HT-29 (cell line): ENCODE measurements at places on chromosomes 3 and 15.

DNA sequence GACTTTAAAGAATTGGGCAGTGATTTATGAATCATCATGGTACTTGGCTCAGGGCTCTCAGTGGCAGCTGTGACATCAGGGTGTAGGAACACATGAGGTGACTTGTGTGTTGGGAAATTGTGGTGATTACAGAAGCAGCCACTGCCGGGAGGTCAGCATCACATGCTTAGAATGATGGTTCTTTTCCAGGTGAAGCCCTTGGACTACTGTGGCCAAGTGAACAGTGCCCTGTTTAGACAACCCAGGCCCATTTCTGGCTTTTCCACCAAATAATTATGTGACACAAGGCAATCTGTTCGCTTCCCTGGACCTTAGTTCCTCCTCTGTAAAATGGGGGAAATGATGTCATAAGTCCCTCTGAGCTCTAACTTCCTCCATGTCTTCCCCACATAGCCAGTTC, 139.7 kb upstream of the ROPN1 start:
- no peak for DNase-seq

DNA sequence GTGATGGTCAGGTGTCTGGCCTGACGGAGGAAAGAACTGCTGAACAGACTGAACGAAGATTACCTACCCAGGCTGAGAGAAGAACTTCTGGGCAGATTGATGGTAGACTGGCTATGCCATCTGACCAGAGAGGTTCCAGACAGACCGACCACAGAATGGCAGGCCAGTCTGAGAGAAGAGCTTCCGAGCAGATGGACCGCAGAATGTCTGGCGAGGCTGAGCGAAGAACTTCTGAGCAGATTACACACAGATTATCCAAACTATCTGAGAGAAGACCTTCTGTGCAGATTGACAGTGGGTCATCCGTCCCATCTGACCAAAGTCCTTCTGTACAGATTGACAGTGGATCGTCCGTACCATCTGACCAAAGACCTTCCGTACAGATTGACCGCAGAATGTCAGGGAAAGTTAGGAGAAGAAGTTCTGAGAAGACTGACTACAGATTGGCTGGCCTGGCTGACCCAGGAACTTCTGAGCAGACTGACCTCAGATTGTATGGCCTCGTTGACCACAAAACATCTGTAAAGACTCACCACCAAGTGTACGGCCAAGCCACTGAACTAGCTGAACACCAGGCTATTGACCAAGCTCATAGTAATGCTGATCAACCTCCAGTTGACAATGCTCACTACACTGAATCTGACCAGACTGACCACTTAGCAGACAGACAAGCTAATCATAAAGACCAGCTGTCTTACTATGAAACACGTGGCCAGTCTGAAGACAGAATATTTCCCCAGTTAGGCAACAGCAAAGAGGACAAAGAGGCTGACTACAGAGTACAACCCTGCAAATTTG, 812 bp downstream of the TEX55 start:
- DNase-seq = no peak

DNA sequence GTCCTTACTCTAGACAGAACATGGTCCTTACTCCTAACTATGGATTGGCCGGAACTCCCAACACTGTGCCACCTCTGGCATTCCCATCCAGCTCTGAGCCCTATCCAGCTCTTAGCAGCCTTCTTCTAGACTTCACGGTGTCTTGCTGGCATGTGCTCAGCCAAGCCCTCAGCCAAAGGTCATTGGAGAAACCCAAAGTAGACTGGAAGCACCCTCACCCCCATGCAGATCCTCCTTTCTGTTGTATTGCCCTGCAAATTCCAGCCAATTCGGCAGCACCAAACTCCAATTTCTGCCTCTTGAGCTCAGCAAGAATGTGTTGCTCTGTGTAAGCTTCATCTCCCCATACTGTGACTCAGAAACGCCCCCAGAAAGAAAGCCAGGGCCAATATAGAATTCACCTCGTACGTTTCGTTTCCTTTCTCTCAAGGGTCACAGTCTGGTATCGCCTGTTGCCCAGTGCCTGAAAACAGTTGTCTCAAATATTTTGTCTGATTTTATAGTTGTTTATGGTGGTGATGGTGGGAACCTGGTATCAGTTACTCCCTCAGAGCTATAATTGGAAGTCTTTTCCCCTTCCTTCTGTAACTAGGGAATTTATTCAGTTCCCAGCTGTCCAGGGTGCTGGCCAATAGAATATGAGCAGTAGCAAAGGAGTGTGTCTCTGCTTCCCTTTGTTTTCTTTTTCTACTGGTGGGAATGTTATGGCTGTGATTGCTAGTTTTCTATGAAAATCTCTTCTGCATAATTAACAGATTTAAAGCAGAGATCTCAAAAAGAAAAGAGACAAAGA, 28.4 kb upstream of the EPHB3 start:
- no peak for DNase-seq

DNA sequence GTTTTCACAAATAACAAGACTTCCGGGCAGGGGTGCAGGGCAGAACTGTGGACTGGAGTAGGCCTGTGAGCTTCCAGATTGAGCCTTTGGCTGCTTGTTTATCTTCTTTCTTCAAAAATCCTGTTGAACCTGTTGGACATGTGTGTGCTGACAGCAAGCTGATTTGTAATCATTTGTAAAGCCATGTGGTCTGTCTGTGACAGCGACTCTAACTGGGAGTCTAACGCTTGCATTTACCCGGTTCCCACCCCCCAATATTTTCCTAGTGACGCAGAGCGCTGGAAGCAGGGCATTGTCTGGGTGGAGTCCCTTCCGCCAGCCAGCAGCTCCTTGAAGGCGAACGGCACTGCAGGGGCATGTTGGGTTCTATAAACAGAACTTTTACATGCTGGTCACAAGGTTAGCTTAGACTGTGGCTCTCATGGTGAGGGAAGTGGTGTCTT, 85.7 kb upstream of the MYZAP start:
- DNase-seq = peak; percentile 99

GRCh38 chr3:126121632-126122031, 37.7 kb upstream of the SLC41A3 start:
- DNase-seq = no peak

GRCh38 chr15:28998511-28998910, 112.7 kb downstream of the APBA2 start:
- peak; percentile 24 for DNase-seq

DNA sequence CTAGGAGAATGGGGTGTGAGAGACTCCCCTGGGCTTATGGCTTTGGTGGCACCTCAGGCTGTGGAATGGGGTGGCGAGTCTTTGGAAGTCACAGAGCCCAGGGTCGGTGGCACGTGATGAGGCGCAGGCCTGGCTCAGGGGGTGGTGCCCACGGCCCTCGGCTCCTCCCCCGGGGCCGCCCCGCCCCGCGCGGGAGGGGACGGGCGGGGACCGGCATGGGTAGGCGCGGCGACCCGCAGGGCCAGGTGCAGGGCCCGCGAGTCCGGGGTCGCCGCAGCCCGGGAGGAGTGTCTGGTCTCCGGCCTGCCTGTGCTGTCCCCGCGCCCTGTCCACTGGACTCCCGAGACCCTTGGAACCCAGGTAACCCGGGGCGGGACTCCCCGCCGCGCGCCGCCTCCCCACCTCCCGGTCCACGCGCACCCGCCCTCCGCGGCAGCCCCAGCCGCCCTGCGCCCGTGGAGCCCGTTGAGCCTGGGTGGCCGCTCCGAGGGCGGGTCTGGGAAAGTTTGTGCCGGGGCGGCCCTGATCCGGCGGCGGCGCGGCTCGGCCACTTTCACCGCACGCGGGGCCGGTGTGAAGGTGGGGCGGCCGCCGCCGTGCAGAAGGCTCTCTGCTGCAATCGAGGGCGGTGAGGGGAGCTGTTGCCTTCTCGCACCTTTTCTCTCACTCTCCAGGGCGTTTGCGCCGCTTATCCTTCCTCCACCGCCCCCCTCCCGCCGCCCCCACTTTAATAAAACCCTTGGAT, at the start of gene PAQR5:
PAQR5 (plus strand) TSS at position 216 of the 745 bp plus-strand sequence. CDS start 61,169 bp downstream, outside the sequence.
- peak; percentile 76 for DNase-seq

- no peak for DNase-seq
These were observed 145.0 kb downstream of the NEK10 start for GRCh38 chr3:27224197-27224596.

DNA sequence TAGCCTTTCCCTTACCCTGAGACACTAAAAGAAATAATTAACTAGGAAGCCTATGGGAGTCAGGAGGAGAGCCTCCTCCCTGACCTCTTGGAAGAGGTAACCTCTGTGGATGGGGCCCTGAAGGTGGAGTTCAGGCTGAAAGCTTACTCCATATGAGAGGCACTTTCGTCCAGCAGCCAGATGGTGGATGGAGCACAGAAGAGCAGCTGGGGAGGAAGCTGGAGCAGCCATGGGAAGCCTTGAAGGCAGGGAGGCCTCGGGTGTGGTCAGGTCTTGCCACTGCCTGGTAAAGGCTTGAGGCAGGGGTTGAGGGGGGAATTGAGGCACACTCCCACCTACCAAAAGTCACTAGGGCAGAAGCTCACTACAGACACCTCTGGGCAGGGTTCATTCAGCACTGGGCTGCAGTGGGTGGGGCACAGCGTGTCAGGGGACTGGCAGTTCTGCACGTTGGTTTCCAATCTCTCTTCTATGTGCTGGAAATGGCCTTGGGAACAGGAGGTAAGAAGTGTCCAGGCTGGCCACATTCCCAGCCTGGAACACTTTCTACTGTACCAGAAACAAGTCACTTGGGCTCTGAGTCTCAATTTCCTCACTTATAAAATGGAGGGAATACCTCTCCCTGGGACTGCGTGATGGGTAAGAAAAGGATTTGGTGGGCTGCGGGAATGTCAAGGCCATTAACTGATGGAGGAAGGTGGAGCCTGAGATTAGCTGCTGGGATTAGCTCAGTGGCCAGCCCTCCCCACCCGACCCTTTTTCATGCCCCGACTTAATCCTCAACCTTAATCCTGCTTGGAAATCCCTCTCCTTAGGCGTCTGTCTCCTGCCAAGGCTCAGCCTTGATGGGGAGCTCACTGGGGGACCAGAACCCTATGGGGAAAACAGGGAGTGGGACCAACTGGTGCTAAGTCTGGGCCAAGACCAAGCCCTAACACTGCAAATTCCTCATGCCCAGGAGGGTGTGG, 5.4 kb downstream of the PCBP4 start:
- no peak for DNase-seq

DNA sequence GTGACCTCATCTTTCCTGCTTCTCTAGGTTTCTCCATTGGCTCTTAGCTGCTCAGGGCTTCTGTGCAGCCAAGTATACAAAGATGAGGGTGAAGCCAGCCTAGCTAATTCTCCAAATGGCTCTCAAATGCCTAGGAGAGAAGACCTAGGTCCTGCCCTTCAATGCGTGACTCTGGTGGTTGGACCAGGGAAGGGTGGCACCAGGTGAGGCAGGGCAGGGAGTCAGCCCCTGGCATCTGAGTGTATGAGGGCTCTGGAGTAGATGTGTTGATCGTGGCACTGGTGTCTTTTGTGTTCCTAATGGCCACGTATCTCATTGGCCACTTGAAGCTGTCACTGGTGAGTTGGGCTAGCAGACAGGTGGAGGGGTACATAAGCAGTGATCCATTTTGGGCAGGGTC, 59.8 kb downstream of the PDIA5 start:
- no peak for DNase-seq

GRCh38 chr3:132001999-132002398, 32.8 kb downstream of the CPNE4 start:
- no peak for DNase-seq
